ENCODE measurements at places on chromosomes 5 and 9.

GRCh38 chr9:111414406-111414805 is 69.8 kb downstream of the ECPAS start:
- no peak for DNase-seq

- DNase-seq: no peak
Observed at GRCh38 chr9:98977813-98978212, 34.1 kb downstream of the COL15A1 start.

DNA sequence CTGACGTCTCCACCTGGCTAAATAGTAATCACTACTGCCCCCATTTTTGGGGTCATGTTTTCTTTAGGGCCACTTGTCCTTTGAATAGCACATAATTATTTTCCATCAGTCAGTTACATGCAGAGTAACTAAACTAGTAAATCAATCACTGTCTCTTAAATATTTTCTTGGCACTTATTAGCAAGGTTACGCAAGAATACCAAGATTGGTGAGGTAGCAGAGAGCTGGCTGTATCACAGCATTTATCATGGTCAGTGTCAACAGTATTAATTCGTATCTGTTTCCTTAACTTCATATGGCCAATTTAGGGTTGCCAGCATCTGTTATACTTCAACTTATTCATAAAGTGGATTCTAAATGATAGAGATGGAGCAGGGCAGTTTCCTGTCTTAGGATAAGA is 346.8 kb upstream of the FAM174A start:
- no peak for DNase-seq

- DNase-seq: no peak
Observed at GRCh38 chr5:63081402-63081801, 502.8 kb downstream of the LRRC70 start.

DNA sequence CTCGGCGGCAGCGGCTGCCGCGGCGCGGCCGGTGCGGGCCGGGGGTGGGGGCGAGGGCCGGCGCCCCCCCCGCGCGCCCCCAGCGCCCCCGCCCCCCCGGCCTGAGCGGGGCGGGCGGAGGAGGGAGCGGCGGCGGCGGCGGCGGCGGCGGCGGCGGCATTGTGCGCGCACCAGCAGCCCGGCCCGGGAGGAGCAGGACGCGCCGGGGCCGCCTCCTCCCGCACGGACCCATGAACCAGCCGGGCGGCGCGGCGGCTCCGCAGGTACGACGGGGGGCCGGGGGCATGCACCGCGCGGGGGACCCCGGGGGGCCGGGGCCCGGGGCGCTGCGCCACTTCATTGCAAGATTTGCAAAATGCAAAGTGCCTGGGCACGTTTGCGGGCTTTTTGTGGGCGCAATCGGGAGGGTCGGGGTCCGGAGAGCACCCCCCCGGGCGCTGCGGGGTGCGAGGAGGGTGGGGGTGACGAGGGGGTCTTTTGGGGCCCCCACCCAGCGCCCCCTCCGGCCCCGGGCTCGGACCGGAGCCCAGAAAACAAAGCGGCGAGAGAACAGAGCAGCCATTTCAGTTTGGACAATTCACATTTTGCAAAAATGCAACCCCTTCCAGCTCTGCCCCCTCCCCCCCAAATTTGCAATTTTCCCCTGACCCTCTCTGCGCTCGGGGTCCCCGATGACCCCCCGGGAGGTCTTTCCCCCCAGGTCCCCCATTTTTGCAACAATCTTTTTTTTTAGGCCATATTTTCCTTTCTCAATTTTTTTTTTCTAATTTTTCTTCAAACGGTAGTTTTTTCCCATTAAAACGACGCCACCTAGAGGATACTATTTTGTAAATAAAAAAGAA is at the start of gene ZNF618:
ZNF618 (plus strand) TSS at position 159 of the 842 bp plus-strand sequence; CDS start at position 231, 72 bp downstream.
- DNase-seq: peak; percentile 48

DNA sequence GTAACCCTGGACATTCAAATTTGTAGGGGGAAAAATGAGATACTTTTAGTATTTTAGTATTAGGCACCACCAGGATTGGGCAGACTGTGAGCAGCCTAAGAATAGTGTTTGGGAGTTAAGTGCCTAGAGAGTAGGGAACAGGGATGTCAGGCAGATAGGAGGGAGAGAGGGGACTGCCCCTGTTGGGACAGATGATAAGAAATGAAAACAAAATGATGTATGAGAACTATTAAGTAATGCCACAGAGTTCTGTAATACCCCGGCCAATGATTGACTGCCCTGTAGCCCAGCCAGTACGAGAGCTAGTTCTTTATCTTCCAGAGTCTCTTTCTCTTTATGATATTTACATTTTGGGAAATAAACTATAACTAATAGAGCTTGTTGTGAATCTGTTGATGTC is 24.4 kb downstream of the ARHGAP26 start:
- peak; percentile 77 for DNase-seq

GRCh38 chr9:35179347-35180280 is 17.8 kb downstream of the UNC13B start:
- DNase-seq: no peak

DNA sequence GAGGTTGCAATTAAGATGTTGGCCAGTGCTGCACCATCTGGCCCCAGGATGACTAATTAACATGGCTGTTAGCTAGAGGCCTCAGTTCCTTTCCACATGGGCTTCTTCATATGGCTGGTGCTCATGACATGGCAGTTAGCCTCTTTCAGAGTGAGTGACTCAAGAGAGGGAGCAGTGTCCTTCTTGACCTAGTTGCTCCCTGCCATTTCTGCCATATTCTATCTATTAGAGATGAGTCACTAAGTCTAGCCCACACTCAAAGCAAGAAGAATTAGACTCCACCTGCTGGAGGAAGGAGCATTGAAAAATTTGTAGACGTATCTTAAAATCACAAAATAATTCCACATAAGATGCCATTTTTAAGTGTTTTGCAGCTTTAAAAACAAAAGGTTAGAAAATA is 651.2 kb upstream of the CCNG1 start:
- no peak for DNase-seq

- DNase-seq: no peak
Observed at GRCh38 chr9:24820196-24820595, 274.5 kb upstream of the IZUMO3 start.

DNA sequence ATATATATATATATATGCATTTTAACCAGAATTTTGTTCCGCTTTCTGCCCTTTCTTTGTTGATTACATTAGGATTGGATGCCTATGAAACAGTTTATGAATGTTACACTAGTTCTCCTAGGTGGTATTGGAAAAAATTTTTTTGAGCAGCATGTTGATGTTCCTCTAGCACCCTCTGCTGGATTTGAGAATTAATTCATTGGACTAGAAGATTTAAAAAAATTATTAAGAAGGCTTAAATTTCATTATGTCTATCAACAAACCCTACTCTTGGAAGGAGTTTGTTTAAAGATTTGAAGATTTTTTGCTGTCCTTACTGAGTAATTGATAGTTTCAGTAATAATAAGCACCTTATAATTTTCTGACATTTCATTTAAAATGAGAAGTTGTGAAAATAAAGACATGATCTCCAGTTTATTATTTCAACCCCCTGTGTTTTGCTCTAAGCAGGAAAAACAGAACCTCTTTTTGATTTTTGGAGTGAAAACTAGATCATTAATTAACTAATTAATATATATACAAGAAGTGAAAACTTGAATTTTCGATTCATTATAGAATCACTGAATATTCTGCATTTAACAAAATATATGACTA is 89.6 kb downstream of the CCDC171 start:
- DNase-seq: peak; percentile 37

GRCh38 chr9:6759185-6759977 is 1.6 kb downstream of the KDM4C start:
- peak; percentile 88 for DNase-seq

DNA sequence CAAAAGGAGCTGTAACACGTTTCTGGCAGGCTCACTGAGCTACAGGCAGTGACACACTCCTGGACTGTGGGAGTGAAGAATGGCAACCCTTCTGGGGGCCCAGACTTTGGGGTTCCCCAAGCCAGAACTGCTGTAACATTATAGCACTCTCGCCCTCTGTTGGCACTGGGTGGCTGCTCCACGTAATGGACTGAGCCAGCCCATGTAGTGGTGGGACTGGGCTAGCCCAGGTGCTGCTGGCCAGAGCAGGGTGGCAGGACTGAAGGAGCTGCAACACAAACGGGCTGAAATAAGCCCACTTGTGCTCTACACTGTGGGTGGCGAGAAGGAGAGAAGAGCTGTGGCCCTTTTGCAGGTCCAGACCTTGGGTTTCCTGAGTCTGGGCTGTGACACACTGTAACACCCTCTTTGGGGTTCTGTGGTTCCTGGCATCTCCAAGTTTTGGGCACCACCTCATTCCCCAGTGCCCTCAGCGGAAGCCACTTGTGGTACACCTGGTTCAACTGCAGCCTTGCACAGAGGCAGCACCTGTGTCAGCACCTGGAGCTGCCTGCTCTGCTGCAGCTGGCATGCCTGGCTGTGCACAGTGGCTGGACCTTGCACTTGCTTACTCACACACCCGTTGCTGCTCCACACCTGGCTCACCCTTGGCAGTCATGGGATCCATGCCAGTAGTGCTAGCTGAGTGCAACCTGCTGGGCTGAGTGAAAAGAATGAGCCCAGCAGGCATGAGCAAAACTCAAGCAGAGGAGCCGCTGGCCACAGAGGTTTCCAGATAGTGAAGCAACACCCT is 95.0 kb upstream of the PRR16 start:
- DNase-seq: no peak

GRCh38 chr5:171953860-171954701 is 52.4 kb downstream of the FBXW11 start:
- DNase-seq: no peak

DNA sequence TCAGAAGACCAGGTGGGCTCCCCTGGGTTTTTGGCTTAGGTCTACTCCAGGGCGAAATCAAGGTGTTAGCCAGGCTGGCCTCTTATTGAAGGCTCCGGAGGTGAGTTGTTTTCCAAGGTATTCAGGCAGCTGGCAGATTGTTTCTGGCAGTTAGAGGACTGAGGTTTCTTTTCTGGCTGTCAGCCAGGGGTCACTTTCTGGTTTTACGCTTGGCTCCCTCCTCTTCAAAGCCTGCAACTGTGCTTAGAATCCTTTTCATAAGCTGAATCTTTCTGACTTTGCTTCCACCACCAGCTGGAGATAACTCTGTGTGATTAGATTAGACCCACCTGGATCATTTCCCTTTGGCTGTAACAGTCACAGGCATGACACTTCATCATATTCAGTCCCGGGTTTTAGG is 24.6 kb downstream of the RFK start:
- no peak for DNase-seq

DNA sequence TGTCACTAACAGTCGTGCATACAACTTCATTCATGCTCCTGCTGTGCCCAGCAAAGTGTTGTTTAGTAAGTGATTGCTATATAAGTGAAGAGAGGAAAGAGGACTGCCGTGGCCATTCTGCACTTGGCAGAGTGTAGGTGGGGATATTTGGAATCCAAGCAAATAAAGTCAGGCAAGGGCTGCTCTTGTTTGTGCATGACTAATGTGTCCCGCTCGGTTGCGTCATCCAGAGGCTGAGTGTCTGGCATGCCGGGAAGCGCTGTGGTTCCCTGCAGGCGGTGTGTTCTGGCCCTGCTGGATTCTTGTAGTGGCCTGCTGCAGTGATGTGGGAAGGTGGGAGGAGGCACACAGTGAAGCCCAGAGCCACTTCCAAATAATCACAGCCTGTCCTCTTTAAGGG is 136.9 kb upstream of the ANKH start:
- DNase-seq: peak; percentile 57

DNA sequence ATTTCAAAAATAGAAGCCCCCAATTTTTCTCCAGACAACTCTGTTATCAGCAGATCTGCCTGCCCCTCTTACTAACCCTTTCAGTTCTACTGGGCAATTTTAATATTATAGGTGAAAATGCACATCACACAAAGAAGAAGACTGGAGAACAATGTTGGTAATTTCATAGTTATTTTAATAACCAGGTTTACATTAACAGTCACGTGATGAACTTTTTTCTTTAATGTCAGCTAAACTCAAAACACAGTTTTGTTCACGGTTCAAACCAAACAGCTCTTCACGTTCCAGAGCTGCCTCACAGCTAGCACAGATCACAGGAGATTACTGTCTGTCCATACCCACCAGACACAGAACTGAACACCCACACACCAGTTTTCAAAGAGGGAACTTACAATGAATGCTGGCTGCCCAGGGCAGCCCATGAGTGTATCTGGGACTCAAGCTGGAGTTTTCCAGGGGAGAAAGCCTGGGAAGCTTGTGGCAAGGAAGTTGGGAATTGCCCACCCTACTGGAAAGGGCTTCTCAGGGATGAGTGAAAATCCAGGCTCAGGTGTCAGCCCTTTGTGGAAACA is 119.1 kb downstream of the DPYSL3 start:
- DNase-seq: peak; percentile 52

- DNase-seq: no peak
Observed at GRCh38 chr5:75235711-75236110, 967 bp downstream of the ANKRD31 start.

GRCh38 chr9:21974722-21975409 is 19.3 kb downstream of the CDKN2A start:
- peak; percentile 61 for DNase-seq

GRCh38 chr9:1947438-1947837 is 67.7 kb upstream of the SMARCA2 start:
- DNase-seq: no peak

DNA sequence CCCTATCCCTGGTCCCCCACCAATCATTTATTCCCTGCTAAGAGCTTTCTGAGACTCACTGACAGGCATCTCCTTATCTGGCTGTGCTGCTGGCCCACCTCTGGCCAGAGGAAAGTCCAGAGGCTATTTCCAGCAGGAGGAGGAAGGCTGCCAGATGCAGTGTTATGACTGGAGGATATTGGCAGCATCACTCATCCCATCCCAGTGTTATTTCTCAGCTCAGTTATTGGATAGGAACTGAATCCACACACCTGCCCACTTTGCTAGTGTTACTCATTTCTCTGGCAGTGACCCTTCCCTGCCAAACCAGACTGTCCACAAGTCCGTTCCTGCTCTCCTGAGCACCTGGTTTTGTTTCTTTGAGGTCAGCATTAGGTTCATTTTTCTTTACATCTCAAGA is 228.2 kb downstream of the GRIA1 start:
- no peak for DNase-seq

- DNase-seq: no peak
Observed at GRCh38 chr9:89367281-89367680, 49.0 kb downstream of the SECISBP2 start.

DNA sequence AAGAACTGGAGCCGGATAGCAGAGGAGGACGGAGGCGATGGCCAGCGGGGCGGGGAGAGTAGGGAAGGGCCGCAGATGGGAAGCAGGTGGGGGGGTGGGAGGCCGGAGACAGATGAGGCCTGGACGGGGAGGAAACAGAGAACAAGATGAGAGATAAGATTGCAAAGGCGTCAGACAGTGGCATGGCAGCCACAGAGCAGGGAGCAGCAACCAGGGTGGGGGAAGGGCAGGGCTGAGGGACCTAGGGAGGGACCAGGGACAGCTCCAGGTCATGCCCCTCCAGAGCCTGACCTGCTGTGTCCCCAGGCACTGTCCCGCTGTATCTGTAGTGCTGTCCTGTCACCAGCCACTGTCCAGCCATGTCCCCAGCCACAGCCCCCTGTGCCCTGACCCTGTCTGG is 49.6 kb upstream of the LMX1B start:
- DNase-seq: no peak

- no peak for DNase-seq
Observed at GRCh38 chr9:137371521-137371941, 51.4 kb downstream of the EXD3 start.

- DNase-seq: no peak
Observed at GRCh38 chr5:173498286-173498685, 118.2 kb downstream of the BOD1 start.

- DNase-seq: no peak
Observed at GRCh38 chr9:74953235-74953751, 581 bp upstream of the C9orf40 start.

- no peak for DNase-seq
Observed at GRCh38 chr5:132901730-132902129, 28.3 kb downstream of the LEAP2 start.
